ENCODE measurements at places on chromosomes 5 and 9. TPM values are rescaled to one million over a fixed set of nuclear protein-coding genes. Genes with fewer than 3 reads are reported as not detected.

Gene TEX48
- not detected for polyA plus RNA-seq

Gene IL9
- polyA plus RNA-seq: not detected

Gene ANXA2R
- polyA plus RNA-seq: 1.6 TPM

Gene ELOVL7
- polyA plus RNA-seq: 16.1 TPM

Gene FRMD3
- polyA plus RNA-seq: 20.3 TPM

Gene OLFML2A
- 25.1 TPM for polyA plus RNA-seq

Gene FAM151B
- polyA plus RNA-seq: 5.0 TPM

Gene MAMDC4
- polyA plus RNA-seq: 11.6 TPM

Gene ARHGEF28
- polyA plus RNA-seq: 42.6 TPM

Gene DOCK8
- 14.8 TPM for polyA plus RNA-seq

Gene ARL14EPL
- not detected for polyA plus RNA-seq

Gene IGFBPL1
- 1.4 TPM for polyA plus RNA-seq

Measured in renal pelvis (tissue), 12 donors.